ENCODE measurements at places on chromosomes 7 and 10.

DNA sequence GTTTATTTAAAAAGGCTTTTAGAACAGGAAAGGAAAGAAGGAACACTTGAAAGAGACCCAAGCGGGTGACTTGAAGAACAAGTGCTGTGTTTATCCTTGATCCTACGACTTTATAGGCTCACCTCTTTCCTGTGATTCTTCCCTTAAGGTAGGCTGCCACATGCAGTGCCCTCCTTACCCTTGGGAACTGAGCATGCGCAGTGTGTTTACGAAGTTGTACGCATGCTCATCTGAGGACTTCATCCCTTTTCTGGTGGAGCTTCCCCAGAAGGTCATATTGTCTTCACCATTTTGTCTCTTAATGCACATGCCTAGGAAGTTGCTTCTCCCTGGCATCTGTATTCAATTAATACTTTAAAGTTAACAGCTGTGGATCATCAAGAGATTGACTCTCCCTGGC, 49.9 kb upstream of the VOPP1 start:
- DNase-seq: no peak

DNA sequence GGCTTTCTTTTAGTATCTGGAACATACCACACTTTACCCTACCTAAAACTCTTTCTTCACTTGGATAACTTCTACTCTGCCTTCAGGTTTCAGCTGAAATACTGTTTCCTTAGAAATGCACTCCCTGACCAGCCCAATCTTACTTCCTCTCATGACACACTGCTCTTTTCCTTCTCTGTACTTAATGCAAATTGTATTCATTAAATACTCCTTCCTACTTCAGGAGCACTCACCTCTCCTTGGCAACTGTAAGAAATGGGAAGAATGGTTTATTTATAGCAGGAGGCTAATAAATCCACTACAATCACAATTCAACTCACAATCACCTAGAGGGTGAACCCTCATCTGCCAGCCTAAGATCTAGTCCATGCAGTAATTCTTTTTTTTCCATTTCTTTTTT, 15.2 kb downstream of the ZCWPW1 start:
- DNase-seq: no peak

DNA sequence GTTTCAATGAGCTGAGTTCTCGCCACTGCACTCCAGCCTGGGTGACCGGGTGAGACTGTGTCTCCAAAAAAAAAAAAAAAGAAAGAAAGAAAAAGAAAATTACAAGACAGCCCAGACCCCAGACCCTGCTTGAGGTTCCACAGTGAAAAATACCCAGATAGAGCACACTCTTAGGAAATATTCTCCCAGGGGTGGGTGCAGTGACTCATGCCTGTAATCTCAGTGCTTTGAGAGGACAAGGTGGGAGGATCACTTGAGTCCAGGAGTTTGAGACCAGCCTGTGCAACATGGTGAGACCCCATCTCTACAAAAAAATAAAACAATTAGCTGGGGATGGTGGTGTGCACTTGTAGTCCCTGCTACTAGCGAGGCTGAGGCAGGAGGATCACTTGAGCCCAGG, 41.1 kb upstream of the GTF2IRD1 start:
- DNase-seq: no peak

- DNase-seq: no peak
Measured at GRCh38 chr10:47379445-47379785, 4.7 kb downstream of the ZNF488 start.

DNA sequence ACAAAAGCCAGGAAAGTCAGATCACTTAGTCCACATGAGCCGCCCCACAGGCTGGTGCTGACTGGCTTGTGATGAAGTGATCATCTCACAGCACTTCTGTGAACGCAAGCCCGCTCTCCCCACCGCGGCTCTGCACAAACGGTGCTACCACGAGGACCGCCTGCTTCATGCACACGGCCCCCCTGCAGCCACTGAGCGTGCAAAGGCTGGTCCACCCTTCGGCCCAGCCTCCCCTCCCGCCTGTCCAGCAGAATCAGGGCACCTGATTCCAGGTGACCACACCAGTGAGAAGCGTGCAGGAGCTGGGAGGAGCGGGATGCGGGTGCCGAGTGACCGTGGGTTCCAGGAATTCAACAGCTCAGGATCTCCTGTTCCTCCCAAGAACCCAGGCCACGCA, 32.2 kb downstream of the MAD1L1 start:
- DNase-seq: no peak

DNA sequence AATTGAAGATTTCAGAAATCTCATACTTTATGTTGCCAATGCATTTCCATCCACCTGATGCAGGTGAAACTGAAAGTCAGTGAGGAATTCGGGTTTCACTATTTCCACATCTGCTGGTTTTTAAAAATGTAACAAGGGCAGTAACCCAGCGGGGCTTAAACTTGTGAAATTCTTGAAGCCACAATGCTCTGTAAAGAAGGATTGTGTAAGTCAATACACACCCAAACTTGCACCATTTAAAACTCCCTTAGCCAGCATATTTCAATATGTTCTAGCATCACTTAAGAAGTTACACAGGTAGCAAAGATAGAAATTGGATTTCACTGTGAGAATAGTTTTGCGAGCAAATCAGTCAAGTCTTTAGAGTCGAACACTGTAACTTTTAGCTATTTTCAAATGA, 386.1 kb downstream of the PLXDC2 start:
- no peak for DNase-seq

DNA sequence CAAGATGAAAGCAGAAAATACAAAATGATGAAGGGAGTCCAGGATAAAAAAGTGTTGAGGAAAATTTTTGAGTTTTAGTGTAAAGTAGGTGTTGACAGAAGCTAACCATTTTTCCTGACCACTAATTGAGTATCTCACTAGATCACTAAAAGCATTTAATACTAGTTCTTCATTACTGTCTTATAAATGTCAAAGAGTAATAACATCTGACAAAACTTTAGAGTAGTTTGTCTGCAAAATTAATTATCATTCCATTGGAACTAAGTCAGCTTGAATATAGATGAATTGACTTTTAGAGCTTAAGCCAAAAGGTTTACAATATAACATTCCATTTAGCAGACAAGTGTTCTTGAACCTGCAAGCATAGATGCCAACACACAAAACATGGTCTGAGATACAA, 232.9 kb downstream of the FOXP2 start:
- DNase-seq: no peak

GRCh38 chr7:36506820-36507219, 117.2 kb downstream of the ANLN start:
- DNase-seq: no peak

DNA sequence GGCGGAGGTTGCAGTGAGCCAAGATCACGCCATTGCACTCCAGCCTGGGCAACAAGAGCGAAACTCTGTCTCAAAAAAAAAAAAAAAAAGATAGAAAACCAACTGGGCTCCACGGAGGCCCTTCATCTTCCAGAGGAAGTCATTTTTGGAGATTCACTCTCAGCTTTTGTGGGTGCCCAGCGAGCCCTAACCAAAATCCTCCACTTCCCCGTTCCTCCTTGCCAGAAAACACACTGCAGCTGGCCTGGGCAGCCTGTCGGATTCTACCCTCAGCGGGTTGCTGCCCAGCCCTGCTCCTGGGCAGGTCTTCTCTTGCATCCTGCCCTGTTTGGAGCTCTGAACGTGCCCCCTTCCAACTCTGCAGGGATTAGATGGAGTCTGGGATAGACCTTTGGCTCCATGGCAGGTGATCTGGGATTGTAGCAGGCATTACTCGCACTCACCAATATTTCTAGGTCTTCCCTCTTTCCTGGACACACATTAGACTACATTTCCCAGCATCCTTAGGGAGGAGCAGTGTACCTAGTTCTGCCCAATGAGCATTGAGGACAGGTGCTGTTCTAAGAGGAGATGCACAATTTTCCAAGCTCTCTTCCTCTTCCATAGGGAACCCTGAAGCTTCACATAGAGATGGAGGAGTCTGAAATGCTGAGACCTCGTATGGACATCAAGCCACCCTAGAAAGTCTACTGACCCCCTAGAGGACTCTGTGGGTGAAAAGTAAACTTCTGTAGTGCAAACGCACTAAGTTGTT, 4.6 kb downstream of the GRID2IP start:
- DNase-seq: no peak

DNA sequence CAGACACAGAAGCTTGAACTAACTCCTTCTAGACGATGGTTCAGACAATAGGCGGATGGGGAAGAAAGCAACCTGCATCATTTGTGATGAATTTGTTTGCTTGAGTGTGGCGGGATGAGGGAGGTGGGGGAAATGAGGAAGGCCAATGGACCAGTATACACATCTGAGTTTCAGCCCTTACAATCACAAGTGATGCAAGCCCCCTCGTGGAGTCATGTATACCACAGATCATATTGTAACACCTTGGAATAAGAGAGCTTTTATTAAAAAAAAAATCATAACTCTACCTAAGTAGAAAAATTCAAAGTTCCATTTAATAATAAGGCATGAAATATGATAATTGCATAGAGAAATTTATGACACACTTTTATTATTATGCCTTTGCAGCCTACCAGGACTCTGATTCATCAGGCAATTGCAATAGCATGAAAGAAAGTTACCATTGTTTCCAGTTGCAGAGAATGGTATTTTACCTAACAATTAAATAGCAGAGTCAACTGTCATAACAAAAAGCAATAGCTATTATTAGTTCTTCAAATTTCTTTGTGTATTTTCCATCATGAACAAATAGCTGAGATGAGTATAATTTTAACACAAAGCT, 230.2 kb upstream of the AKR1E2 start:
- no peak for DNase-seq

DNA sequence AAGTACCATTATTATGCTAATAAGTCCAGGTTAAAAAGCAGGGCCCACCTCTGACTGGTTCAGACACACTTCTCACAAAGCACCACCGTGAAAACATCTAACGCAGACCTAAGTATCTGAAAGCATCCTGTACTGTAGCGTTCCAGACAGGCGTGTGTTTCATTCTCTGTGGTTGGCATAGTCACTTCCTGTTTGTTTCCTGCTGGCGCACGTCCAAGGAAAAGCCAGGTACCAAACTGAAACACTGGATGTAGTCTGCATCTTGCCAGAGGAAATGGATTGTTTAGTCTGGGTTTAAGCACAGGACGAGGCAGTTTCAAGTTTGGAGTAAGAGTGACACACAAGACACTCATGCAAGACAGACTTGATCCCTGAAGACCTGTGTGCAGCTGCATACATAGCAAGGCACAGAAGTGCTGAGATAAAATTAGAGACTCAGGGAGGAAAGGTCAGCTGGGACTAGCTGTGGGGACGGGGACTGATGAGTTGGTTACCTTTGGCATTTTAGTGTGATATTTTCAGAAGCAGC, 23.3 kb downstream of the BPGM start:
- DNase-seq: no peak

DNA sequence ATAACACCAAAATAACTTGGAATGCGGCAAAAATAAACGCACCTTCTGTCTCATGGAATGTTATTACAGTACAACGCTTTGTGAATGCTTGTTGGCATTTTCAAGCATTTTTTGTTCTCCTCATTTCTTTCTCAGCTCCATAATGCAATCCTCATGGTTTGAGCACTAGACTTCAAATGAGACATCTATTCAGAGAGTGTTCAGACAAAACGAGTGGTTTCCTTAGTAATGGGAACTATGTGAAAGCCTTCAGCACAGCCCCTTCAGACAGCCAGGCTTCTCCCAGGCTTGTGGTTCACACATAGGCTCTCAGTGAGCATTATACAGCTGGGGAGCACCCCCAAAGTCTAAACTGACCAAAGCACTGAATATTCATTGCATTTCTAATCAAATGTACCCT, 8.6 kb upstream of the LRRN3 start:
- no peak for DNase-seq

DNA sequence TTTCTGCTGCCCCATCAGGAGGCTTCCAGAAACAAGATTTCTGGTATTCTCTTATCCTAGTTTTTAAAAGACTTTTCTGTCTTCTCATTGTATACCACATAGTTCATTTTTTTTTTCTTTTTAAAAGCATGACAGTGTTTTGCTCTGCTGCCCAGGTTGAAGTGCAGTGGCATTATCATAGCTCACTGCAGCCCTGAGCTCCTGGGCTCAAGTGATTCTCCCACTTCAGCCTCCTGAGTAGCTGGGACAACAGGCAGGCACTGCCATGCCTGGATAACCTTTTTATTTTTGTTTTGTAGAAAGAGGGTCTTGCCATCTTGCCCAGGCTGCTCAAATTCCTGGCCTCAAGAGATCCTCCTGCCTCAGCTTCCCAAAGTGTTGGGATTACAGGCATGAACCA, 757.6 kb downstream of the MAGI2 start:
- DNase-seq: no peak

- no peak for DNase-seq
Measured at GRCh38 chr10:113739031-113739430, 12.5 kb upstream of the PLEKHS1 start.

- DNase-seq: no peak
Measured at GRCh38 chr10:110681023-110681681, 37.0 kb downstream of the RBM20 start.

- no peak for DNase-seq
Measured at GRCh38 chr10:119347181-119347974, 140.0 kb downstream of the GRK5 start.
